Osteoblast (primary cell): ENCODE measurements at places on chromosomes 16 and 17. TPM values are rescaled to one million over a fixed set of nuclear protein-coding genes. Genes with fewer than 3 reads are reported as not detected.
A peak's percentile ranks its signal among the peaks of the same experiment; 100 is the strongest.

Gene TBC1D3C
- not detected in 2 replicates for total RNA-seq

Gene CCL18
- 0.36 TPM in 1 of 2 replicates, not detected in the other for total RNA-seq

Gene P2RX5
- 0.36 TPM in 1 of 2 replicates, not detected in the other for total RNA-seq

Gene MAF
- total RNA-seq, result 31.8 and 40.2 TPM in 2 replicates

Gene VTN
- under 0.01 TPM in 1 of 2 replicates, not detected in the other for total RNA-seq

Gene PMFBP1
- total RNA-seq, result under 0.01 and 0.59 TPM in 2 replicates

GRCh38 chr17:59503500-59503899 lies 61.9 kb upstream of the DHX40 start:
- peak; percentile 17 for DNase-seq

Gene NPIPB8
- not detected in 2 replicates for total RNA-seq

DNA sequence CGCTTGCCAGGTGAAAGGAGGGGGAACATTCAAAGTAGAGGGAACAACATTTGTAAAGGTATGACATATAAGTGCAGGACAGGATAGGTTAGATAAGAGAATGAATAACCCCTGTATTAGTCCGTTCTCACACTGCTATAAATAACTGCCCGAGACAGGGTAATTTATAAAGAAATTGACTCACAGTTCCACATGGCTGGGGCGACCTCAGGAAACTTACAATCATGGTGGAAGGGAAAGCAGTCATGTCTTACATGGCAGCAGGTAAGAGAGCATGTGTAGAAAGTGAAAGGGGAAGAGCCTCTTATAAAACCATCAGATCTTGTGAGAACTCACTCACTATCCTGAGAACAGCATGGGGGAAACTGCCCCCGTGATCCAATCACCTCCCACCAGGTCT lies 223.8 kb downstream of the SOX9 start:
- no peak for DNase-seq
